ENCODE measurements at places on chromosomes 5 and 9.

DNA sequence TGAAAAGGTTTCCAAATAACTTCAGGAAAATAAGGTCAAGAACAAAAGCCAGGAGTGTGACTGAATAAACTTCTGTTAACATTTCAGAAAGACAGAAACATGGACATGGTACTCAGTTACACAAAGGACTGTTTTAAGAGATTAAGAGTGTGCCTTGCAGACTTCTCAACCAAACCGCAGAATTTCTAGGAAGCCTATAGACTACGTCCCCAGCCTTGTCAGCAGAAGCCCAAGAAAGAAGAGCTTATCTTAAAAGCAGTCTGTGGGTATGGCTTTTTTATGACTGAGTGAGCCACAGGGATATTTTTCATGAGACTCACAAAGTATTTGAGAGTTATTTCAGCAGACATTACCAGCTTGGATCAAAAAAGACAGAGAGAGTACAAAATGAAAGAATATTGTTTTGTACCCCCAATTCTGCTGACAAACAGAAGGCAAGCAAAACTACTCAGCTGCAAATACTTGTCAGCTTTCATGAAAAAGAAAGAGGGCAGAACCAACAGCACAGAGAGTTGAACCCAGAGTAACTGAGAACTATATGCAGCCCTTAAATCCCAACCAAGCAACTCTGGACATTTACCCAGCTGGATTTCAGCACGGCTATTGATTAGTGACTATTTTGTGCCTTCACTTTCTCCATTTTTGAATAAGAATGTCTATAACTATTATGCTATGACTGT is 711.0 kb upstream of the CTNND2 start:
- DNase-seq = no peak

GRCh38 chr5:151037561-151038411 is 17.4 kb downstream of the GPX3 start:
- no peak for DNase-seq

GRCh38 chr9:128983536-128983935 is 36.0 kb downstream of the NUP188 start:
- no peak for DNase-seq

DNA sequence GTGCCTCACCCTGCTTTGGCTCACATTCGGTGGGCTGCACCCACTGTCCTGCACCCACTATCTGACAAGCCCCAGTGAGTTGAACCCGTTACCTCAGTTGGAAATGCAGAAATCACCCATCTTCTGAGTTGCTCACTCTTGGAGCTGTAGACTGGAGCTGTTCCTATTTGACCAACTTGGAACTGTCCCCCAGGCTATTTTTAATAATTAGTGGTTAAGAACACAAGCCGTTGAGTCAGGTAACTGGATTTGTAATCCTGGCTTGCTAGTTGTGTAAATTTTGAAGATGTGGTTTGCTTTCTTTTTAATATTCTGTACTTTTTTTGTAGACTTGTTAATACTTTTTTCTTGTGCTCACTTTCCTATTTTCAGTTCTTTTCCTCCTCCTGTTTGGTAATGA is 81.2 kb downstream of the CNTLN start:
- no peak for DNase-seq

GRCh38 chr9:93237540-93237939 is 53.6 kb downstream of the WNK2 start:
- DNase-seq = no peak

DNA sequence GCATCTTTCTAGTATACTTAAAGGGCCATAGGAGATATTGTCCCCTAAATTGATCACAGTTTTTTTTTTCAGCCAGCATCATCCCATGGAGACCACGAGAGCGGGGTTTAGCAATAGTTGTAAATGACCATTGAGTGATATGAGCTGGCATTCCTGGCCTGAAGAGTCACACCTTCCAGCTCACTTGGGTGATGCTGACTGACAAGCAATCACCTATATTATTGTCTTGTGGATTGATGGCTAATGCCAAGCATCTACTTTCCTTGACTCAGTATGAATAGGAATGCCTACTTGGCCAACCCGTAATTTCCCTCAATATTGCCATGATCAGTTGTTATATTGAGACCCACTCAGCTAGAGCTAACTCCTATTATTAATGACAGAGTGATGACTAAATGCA is 70.5 kb downstream of the ADAMTSL1 start:
- no peak for DNase-seq

- no peak for DNase-seq
Observed at GRCh38 chr5:145962001-145962400, 25.6 kb downstream of the SH3RF2 start.

GRCh38 chr5:176296-176823 is 14.9 kb upstream of the LRRC14B start:
- DNase-seq = no peak

DNA sequence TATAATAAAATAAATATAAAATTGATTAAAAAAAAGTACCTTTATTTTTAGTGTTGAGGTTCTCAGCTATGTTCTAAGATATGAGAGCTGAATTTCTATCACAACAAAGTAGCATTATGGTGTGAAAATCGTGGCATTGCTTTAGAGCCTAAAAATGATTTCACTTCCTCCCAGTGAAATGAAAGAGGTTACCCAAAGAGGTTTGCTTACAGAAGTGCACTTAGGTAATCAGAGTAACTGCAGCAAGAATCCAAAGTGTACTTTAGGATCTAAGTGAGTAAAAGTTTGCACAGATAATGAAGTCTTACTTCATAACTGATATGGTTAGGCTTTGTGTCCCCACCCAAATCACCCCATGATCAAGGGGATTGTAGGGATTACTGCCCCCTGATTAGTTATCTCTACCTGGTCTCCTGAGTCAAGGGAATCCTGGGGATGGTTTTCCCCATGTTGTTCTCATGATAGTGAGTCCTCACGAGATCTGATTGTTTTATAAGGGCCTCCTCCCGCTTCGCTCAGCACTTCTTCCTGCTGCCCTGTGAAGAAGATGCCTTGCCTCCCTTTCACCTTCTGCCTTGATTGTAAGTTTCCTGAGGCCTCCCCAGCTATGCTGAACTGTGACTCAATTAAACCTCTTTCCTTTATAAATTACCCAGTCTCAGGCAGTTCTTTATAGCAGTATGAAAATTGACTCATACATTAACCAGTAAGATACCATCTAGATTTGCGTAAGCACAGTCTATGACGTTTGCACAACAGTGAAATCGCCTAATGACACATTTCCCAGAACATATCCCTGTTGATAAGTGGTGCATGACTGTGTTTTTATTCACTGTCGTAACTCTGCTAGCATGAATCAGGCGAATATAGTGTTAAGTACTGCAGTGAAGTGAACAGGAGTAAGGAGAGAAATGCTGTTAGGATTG is 40.3 kb upstream of the LRRC70 start:
- DNase-seq = no peak

GRCh38 chr5:7321724-7322123 is 74.2 kb upstream of the ADCY2 start:
- no peak for DNase-seq

- DNase-seq = no peak
Observed at GRCh38 chr9:14529629-14530028, 163.6 kb downstream of the ZDHHC21 start.

GRCh38 chr5:14593326-14594021 is 11.9 kb downstream of the OTULINL start:
- no peak for DNase-seq

GRCh38 chr5:113761594-113761993 is 248.1 kb downstream of the YTHDC2 start:
- DNase-seq = no peak

DNA sequence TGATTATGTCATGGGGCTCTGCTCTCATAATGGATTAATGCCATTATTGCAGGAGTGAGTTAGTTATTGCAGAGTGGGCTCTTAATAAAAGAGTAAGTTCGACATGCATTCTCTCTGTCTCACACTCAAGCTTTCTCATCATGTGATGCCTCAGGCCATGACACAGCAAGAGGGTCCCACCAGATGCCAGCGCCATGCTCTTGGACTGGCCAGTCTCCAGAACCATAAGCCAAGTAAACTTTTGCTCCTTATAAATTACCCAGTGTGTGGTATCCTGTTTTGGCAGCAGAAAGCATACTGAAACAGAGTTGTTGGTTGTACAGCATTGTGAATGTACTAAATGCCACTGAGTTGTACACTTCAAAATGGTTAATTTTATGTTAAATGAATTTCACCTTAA is 138.1 kb downstream of the MYO10 start:
- no peak for DNase-seq

DNA sequence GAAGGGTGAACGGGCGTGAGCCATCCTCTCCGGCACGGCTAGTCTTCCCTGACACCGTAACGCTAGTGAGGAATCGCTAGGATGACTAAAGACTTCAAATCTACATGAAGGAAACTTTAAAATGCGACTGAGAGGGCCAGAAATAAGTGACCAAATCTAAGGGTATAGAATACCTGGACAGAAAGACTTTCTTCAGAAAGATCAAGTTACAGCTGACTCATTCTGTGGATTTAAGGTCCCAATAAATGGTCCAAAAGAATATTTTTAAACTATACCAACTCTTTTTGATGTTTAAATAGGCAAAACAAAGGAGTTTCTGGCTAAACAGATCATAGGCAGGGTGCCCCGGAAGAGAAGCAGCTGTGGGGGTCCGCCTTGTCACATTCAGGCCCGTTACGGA is 38.9 kb upstream of the CEP72 start:
- no peak for DNase-seq

Data from coronary artery (tissue), 2 donors.